ENCODE measurements at places on chromosomes 16 and 17.

DNA sequence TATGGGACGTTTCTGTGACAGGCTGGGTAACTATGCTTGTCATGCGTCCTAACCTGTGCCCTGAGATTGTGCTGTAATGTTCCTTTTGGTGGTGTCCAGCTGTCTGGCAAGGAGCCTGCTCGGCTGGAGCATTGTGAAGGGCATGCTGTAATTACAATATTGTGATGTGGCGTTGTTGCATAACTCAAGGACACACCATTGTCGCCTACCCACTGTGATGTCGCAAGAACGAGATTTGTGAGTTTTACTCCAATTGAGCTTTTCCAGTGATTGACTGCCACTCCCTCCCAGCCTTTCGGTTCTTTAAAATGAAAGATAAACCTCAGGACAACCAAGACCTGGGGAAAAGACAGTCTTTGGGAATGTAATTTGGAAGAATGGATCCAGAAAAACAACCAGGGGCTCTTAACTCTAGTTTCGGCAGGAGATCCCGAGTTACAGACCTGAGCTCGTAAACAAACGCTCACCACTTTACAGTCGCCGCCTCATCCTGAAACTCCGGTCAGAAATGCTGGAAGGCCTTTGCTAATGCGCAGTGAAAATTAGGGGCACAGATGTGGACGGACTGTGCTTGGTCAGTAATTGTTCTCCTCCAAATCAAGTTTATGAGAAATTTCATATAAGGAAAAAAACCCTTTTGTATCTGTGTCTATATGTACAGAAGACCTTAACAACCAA, 1.3 kb downstream of the ZNF750 start:
- DNase-seq: no peak

GRCh38 chr17:1986783-1987451, 38.2 kb downstream of the RTN4RL1 start:
- DNase-seq: no peak

DNA sequence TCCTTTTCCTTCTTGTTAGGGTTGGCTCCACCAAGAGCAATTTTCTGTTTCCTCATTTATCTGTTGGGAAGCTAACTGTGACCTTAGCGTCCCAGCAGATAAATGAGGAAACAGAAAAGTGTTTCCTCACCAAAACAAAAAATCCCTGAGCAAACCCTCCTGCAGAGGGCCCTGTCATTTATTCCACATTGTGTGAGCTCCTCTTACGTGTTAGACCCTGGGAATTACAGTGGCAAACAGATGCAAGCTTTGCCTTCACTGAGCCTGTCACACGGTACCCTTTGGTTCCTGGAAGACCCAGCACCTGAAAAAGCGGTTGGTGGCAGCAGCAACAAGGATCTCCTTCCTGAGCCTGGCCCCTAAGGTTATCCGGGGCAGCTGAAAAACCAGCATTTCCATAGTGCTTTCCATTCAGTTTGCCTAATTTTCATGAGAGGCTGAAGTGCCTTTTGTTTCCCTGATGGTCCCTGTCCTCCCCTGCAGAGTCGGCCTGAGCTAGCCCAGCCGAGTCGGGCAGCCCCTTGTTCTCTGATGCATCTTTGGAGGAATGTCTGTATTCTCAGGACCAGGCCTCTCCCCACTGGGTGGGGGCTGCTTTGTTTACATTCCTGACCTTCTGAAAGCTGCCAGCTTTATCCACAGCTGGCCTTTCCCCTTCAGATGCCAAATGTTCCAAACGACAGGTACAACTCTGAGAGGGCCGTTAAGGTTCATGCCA, 34.7 kb downstream of the YPEL2 start:
- DNase-seq: peak; percentile 50

DNA sequence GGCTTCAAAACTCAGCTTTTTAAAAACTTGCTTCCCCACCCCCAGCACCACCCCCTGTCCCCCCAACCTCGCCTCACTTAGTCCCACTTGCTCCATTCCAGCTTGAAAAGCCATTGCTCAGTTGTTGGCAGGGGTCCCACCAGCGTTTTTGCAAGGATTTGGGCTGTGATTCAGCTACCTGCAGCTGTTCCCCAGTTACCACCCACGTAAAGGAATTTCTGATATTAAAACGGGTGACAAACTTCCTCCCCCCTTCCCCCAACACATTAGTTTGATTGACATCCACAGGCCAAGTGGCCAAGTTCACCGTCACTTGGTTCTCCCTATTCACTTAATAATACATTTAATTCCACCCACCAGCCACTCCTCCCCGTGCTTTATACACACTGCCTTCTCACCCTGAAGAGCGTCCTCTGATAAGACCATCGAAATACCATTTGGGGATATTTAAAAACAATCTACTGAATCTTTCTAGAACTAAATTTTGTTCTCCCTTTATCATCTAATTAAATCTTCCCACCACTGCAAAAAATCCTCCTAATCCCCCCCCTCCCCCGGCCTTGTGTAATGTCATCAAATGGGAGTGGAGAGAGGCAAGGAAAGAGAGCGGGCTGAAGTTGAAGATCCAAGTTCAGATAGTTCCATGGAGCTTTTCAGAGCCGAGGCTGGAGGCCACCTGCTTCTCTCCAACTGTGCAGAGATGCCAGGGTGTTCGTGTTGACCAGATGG, 55.1 kb downstream of the SOX9 start:
- DNase-seq: no peak

GRCh38 chr16:84687715-84688114, 12.1 kb upstream of the USP10 start:
- DNase-seq: no peak

DNA sequence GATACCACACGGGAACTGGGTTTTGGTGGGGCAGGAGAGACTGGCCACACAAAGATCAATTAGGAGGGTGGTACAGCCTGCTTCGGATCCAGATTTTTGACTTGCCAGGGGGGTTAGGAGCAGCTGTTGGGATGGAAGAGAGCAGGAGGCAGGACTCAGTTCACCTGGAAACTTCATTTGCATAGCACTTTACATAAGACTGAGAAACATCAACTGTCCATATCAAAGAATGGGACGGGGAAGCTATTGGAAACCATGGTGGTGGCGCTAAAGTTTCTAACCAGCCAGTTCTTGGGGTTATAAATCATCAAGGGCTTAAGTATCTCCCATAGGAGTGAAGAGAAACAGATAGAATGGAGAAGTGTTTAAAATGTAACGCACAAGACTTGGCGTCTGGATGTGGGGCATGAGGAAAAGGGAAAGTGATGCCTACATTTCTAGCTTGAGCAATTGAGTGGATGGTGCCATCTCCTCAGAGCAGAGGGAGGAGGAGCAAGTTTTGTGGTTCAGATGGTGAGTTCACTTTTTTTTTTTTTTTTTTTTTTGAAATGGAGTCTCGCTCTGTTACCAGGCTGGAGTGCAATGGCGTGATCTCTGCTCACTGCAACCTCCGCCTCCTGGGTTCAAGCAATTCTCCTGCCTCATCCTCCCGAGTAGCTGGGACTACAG, 6.4 kb upstream of the SRCAP start:
- no peak for DNase-seq

- DNase-seq: no peak
These were observed 5.2 kb downstream of the IL32 start for GRCh38 chr16:3070608-3071111.

- DNase-seq: no peak
These were observed 144.0 kb downstream of the HS3ST3B1 start for GRCh38 chr17:14444915-14445314.

- DNase-seq: peak; percentile 77
These were observed 6.1 kb downstream of the KIF19 start for GRCh38 chr17:74332017-74332650.

DNA sequence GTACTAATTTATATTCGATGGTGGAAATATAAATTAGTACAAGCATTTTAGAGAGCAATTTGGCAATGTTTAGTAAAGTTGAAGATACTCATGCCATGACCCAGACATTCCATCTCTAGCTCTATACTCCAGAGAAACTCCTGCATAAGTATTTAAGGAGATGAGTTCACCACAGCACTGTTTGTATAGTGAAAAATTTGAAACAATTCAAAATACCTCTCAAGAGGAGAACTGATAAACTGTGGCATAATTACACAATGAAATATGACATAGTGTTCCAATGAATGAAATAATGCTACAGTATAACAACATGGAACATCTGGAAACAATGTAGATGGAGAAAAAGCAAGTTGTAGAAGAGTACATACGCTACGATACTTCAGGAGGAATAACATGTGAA, 48.6 kb upstream of the IRX3 start:
- no peak for DNase-seq

DNA sequence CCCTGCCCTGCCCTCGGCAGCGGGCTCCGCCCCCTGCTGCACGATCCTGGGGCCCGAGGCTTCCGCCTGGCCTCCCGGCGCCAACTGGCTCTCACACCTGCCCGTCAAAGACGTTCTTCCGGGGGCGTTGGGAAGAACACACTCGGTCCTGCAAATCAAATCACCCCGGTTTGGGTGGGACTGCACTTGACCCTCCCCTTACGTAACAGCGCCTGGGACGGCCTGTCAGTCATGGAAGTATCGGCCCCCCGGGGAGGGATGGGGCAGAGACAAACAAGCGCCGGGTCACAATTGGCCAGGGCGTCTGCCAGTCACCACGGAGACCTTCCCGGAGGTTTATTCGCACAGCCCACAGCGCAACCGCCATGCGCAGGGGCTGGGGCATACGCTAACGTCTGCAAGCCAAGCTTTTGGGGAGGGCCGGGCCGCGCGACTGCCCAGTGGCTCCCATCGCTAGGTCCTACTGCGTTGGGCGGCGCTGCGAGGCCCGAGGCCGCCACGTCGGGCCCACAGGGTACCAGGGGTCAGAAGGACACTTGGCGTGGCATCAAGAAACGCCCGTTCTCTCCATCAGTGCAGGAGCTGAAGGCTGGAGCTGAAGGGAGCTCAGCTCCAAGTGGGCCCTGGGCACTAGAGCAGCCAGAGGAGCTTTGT, 388 bp upstream of the AKTIP start:
- DNase-seq: peak; percentile 100

- no peak for DNase-seq
These were observed 47.7 kb downstream of the ADAMTS18 start for GRCh38 chr16:77386831-77387814.

DNA sequence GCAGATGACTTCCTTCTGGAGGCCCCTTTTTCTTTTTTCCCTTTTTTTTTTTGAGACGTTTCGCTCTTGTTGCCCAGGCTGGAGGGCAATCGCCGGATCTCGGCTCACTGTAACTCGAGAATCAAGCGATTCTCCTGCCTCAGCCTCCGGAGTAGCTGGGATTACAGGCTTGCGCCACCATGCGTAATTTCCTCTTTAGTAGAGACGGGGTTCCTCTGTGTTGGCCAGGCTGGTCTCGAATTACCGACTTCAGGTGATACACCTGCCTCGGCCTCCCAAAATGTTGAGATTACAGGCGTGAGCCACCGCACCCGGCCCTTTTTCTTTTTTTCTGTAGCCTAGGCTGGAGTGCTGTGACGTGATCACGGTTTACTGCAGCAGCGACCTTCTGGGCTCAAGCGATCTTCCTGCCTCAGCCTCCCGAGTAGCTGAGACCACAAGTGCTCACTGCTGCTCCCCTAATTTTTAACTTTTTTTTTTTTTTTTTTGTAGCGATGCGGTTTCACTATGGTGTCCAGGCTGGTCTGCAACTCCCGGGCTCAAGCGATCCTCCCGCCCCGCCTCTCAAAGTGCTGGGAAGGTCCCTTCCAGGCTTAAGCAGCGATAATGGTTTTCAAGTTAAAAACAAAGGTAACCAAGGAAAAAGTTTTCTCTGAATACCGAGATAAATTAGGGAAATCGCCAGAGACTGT, 956 bp upstream of the IST1 start:
- DNase-seq: peak; percentile 56

Data from NCI-H82 (cell line).